Adipose tissue (tissue), 3 donors: ENCODE measurements at places on chromosomes 13 and 19. TPM values are rescaled to one million over a fixed set of nuclear protein-coding genes. Genes with fewer than 3 reads are reported as not detected.

PTPRH gene
- polyA plus RNA-seq: 3.0 TPM

KL gene
- 0.67 TPM for polyA plus RNA-seq

ZNF541 gene
- 0.30 TPM for polyA plus RNA-seq

ABCA7 gene
- polyA plus RNA-seq: 14.7 TPM

GRIN3B gene
- polyA plus RNA-seq: 0.01 TPM

SIGLEC9 gene
- 7.1 TPM for polyA plus RNA-seq

ZNF665 gene
- 5.3 TPM for polyA plus RNA-seq

APLP1 gene
- polyA plus RNA-seq: 6.4 TPM

SPACA4 gene
- not detected for polyA plus RNA-seq
